Lower lobe of right lung (tissue), 2 donors: ENCODE measurements at places on chromosomes 12 and 14. TPM values are rescaled to one million over a fixed set of nuclear protein-coding genes. Genes with fewer than 3 reads are reported as not detected.

GRCh38 chr14:80700601-80701000 is 240.9 kb downstream of the CEP128 start:
- no peak for DNase-seq
- no peaks in the 10 kb centered on the region for H3K27me3 ChIP-seq
- H3K4me3 ChIP-seq = no peak overlapping the region

DNA sequence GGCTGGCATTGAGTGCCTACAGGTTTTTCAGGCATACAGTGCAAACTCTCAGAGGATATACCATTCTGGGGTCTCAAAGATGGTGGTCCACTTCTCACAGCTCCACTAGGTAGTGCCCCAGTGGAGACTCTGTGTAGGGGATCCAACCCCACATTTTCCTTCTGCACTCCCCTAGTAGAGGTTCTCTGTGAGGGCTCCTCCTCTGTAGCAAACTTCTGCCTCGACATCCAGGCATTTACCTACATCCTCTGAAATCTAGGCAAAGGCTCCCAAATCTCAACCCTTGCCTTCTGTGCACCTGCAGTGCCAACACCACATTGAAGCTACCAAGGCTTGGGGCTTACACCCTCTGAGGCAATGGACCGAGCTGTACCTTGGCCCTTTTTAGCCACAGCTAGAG is 179.2 kb downstream of the CCDC91 start:
- no peaks in the 10 kb centered on the region for H3K4me1 ChIP-seq
- H3K4me3 ChIP-seq = no peak overlapping the region
- H3K36me3 ChIP-seq = no peaks in the 10 kb centered on the region
- H3K27me3 ChIP-seq = no peaks in the 10 kb centered on the region

DNA sequence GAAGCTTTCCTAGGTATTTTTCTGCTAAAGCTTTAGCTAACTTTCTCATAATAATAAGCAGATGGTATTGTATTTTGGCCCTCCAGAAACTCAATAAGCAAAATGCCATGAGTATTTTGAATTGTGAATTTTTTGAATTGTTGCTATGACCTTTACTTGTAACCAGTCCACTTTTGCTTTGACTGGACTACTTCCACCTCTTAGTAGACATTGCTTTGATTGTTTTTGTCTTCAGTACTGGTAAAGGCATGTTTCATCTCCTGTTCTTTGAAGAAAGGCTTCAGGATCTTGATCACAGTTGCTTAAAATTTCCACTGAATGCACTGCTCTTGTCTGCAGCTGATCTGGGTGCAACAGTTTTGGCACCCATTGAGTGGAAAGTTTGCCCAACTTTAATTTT is 102.3 kb downstream of the TRMT5 start:
- H3K27me3 ChIP-seq = no peaks in the 10 kb centered on the region
- no peak overlapping the region for H3K27ac ChIP-seq
- H3K4me3 ChIP-seq = no peak overlapping the region

- H3K4me3 ChIP-seq = no peak overlapping the region
- peaks cover 81% of the 10 kb centered on the region for H3K36me3 ChIP-seq
Observed at GRCh38 chr14:30698463-30698862, 76.3 kb downstream of the SCFD1 start.

DNA sequence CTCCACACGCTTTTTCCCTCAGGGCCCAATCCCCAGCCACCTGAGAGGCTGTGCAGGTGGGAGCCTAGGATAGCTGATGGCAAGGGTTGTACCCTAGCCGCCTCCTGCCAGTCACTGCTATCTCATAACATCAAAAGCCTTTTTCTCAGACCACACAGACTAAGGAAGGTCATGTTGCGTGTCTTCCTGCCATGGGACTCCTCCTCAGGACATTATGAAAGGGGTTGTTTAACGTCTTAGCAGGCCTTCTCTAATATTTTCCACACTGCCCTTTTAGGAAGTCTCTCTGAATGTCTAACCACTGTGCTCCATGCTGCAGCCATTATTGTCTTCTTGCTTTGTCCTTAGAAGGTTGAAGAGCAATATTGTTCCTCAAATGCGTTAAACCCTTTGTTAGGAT is 7.6 kb upstream of the SMUG1 start:
- H3K36me3 ChIP-seq = no peaks in the 10 kb centered on the region
- no peak for DNase-seq
- no peak overlapping the region for H3K4me3 ChIP-seq

- DNase-seq = no peak
- no peaks in the 10 kb centered on the region for H3K36me3 ChIP-seq
- H3K4me3 ChIP-seq = no peak overlapping the region
- no peak overlapping the region for H3K27ac ChIP-seq
Observed at GRCh38 chr12:96155781-96156180, 38.4 kb upstream of the ELK3 start.

DNA sequence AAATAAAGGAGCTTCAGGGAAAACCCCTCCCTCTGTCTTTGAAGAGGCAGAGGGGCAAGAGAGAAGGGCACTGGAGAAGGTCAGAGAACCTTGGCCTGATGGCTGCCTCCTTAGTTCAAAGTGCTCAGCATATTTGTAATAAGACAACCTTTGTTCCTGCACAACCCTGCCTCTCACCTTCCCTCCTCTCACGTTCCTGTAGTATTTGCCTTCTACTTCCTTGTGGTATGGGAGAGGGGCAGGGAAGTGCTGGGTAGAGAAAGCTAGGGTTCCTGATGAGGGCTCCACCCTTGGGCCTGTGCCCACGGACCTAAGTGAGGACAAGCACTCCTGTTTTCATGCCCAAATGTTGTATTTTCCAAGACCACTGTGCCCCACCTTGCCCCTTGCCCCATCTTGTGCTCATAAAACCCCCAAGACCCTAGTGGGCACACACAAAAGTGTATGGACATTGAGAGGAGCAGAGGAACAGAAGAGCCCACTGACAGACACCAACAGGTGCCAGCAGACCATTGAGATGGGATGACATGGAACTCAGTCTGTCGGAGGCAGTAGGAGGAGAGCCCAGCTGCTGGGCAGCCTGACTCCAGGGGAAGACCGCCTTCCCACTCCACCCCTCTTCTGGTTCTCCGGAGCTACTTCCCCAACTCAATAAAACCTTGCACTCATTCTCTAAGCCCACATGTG is 261.5 kb upstream of the CCDC196 start:
- H3K4me1 ChIP-seq = no peaks in the 10 kb centered on the region
- H3K4me3 ChIP-seq = no peak overlapping the region
- no peaks in the 10 kb centered on the region for H3K27me3 ChIP-seq
- no peaks in the 10 kb centered on the region for H3K36me3 ChIP-seq
- no peak overlapping the region for H3K27ac ChIP-seq

- no peak for DNase-seq
- H3K36me3 ChIP-seq = no peaks in the 10 kb centered on the region
- no peak overlapping the region for H3K4me3 ChIP-seq
- no peaks in the 10 kb centered on the region for H3K27me3 ChIP-seq
Observed at GRCh38 chr12:121738340-121738858, 25.8 kb downstream of the TMEM120B start.

- no peak for DNase-seq
- H3K4me3 ChIP-seq = no peak overlapping the region
- no peak overlapping the region for H3K27ac ChIP-seq
- peaks cover 42% of the 10 kb centered on the region for H3K36me3 ChIP-seq
- H3K4me1 ChIP-seq = no peaks in the 10 kb centered on the region
Observed at GRCh38 chr12:122584177-122584863, 57.3 kb downstream of the KNTC1 start.

DNA sequence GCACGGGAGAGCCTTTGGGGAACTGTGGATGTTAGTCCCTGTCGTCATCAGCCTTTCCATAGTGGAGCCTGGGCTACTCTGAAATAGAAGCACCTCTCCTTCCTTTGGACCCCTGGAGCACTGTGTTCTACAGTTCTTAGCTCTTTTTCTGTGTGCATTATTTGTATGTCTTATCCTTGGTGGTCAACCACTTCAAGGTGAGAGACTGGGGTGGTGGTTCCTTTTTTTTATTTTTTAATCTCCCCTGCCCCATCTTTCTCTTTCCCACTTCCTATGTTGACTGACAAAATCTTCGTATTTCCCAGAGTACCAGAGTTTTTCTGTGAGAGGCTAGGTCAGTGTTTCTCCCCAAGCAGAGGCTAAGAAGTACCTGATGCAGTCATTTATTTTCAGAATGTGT is 111.7 kb downstream of the CRADD start:
- peaks cover 21% of the 10 kb centered on the region for H3K4me1 ChIP-seq
- H3K4me3 ChIP-seq = no peak overlapping the region
- H3K27me3 ChIP-seq = no peaks in the 10 kb centered on the region
- no peaks in the 10 kb centered on the region for H3K36me3 ChIP-seq
- H3K27ac ChIP-seq = no peak overlapping the region
- no peak for DNase-seq

DNA sequence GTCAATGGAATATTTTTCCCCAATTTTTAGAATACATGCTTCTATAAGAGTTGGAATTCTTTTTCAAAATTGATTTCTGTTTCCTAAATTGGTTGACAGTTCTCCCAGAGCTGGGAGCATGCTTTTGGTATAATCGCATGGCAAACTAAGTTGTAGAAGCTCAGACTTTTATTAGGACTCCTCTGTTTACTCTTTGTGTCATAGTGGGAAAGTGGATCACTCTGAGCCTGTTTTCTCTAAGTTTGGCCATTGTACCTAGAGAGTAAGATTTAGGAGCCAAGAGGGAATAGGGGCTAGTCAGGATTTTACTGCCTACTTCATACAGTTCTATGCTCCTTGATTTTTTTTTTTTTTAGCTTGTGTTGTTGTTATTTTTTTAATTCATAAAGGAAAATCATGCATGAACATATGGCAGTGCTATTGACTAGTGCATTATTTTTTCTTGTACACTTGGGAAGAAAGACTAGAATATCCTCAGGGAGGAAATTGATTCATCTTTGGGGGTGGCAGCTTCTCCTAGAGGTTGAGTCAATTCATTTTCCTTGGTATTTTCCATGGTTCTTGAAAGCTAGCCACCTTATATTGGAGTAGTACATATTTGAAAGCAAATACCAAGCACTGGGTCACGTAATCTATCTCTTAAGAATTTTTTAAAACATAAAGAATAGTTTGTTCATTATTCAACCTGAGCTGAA is 77.7 kb upstream of the TRAF3 start:
- H3K27me3 ChIP-seq = no peaks in the 10 kb centered on the region
- H3K4me1 ChIP-seq = peaks cover 14% of the 10 kb centered on the region
- DNase-seq = no peak
- H3K27ac ChIP-seq = no peak overlapping the region

- H3K4me1 ChIP-seq = no peaks in the 10 kb centered on the region
- no peak for DNase-seq
- H3K27ac ChIP-seq = no peak overlapping the region
- H3K4me3 ChIP-seq = no peak overlapping the region
Observed at GRCh38 chr12:127629066-127629820, 637.7 kb upstream of the TMEM132C start.

- peaks cover under 1% of the 10 kb centered on the region for H3K36me3 ChIP-seq
- no peak for DNase-seq
- no peak overlapping the region for H3K4me3 ChIP-seq
- H3K4me1 ChIP-seq = no peaks in the 10 kb centered on the region
Observed at GRCh38 chr12:106866426-106867080, 89.2 kb upstream of the TMEM263 start.

DNA sequence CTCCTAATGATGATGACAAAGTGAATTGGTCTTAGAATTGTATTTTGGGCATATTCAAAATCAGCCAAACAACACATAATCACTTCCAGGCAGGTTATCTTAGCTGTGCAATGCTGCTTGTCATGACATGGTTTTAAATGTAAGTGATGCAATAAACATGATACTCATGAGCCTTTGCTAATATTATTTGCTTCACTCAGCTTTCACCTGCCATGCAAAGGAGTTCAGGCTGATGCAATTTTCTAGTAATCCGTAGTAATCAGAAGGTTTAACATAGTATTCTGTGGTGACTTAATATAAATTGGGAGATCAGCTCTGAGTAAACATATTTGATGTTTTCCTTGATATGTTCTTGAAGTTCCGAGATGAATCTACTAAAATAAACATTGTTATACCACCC is 29.1 kb downstream of the TMEM260 start:
- H3K4me1 ChIP-seq = no peaks in the 10 kb centered on the region
- no peak overlapping the region for H3K27ac ChIP-seq
- H3K4me3 ChIP-seq = no peak overlapping the region
- no peak for DNase-seq
- H3K36me3 ChIP-seq = peaks cover 67% of the 10 kb centered on the region

DNA sequence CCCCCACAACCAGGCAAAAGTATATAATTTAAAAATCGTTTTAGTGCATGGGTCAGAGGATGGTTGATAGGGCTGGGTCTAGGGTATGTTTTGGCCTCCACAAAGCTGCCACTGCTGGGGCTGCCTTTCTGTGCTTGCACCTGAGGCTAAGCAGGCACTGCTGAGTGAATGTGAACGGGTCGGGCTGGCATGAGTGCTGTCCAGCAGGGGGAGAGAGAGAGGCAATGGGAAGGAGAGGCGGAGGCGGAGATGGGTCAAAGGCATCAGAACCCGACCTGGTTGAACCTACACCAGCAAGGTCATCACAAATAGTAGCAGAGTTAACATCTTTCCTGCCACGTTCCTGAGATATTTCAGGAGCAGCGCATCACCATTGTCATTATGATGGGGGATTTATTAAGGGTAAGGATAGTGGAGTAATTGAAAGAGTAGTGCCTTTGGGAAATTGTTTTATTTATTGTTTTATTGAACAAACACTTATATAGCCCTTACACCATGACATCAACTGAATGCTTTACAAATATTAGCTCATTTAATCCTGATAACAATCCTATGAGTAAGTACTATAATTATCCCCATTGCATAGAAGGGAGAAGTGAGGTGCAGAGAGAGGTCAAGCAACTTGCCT is 5.8 kb upstream of the NRXN3 start:
- no peak overlapping the region for H3K27ac ChIP-seq
- no peaks in the 10 kb centered on the region for H3K36me3 ChIP-seq
- DNase-seq = no peak
- H3K27me3 ChIP-seq = no peaks in the 10 kb centered on the region
- H3K4me3 ChIP-seq = no peak overlapping the region
- H3K4me1 ChIP-seq = no peaks in the 10 kb centered on the region

- no peak for DNase-seq
- H3K4me1 ChIP-seq = no peaks in the 10 kb centered on the region
- no peak overlapping the region for H3K27ac ChIP-seq
Observed at GRCh38 chr12:26918321-26919215, 19.2 kb downstream of the INTS13 start.

DNA sequence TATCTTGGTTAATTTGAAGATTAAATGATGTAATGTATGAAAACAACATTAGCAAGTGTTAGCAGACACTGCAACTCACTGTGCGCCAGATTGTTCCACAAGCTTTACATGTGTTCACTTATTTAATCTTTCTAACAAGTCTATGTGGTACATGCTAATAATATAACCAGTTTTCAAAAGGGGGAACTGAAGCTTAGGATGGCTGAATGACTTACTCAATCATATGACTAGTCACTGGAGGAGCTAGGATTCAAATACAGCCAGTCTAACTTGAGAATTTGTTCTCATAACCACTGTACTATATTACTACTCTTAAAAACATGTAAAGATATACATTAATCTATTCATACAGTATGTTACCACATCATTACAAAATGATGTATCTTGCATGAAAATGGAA is 60.5 kb upstream of the LRIG3 start:
- H3K4me1 ChIP-seq = no peaks in the 10 kb centered on the region
- H3K27ac ChIP-seq = no peak overlapping the region
- H3K27me3 ChIP-seq = no peaks in the 10 kb centered on the region
- no peaks in the 10 kb centered on the region for H3K36me3 ChIP-seq
- no peak for DNase-seq
- H3K4me3 ChIP-seq = no peak overlapping the region

ARHGEF25 gene
- total RNA-seq = 11.5 TPM

EIF2S1 gene
- 64.7 TPM for total RNA-seq

CLEC9A gene
- total RNA-seq = 0.30 TPM

RNASE2 gene
- 6.0 TPM for total RNA-seq

RERG gene
- 9.0 TPM for total RNA-seq

RIN3 gene
- 70.6 TPM for total RNA-seq

AMHR2 gene
- 1.2 TPM for total RNA-seq

PLXNC1 gene
- total RNA-seq = 28.0 TPM
